ENCODE measurements at places on chromosomes 5 and 9.

DNA sequence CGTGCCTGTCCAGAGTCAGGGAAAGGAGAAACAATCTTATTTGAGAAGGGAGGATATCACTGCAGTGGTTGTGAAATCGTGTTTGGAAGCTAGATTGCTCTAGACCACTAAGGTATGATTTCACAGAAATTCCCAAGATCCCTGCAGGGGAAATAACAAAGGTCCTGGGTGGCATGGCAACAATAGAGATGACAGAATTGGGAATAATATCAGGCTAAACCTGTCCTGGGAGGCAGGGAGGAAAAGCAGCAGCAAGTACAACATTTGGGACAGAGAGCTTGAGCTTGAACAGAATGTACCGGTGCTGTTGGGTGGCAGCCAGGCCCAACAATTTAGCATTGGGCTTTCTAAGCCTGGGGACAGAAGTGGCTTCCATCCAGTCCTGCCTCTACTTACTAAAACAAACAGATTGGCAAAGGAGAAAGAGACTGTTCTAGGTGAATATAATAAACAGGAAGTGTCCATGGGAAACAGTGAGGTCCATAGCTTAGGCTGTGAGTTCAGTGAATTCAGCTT lies 17.0 kb upstream of the ARHGAP26 start:
- no peak for DNase-seq

GRCh38 chr9:109166171-109166770 lies 778 bp downstream of the FRRS1L start:
- DNase-seq = no peak

DNA sequence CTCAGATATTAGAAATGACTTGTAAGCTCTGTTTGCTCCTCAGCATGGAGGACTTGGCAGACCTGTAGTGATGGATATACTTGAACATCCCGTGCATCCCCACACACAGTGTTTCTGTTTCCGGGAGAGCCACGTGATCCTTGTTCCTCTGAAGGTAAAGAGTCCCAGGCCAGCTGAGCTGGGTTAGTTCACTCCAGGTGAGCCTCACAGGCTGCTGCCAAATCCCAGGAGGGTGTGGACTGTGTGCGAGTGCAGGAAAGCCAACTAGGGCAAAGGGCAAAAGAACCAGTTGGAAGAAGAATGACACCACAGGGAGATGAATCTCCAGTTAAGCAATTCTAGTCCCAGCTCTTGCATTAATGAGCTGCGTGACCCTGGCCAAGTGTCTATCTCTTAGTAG lies 10.4 kb upstream of the TOMM5 start:
- no peak for DNase-seq

DNA sequence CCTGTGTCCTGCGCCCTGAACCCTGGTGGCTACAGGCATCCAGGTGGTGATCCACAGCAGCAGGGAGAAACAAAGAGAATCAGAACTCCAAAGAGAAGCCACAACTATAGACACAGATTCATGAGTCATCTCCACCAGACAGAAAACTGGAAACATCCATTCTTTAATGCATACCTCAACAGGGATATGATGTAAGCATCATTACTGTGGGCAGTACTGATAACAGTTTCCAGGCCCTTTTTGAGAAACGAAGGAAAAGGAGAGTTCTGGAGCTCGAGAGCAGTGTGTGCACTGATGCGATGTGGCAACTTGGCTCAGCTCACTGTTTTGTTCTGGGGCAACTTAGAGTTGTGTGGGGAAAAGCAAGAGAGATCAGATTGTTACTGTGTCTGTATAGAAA lies 215.6 kb upstream of the ADAMTS16 start:
- no peak for DNase-seq

- DNase-seq = no peak
These were observed 1.0 kb downstream of the TRIP13 start for GRCh38 chr5:893711-894110.

- no peak for DNase-seq
These were observed 24.8 kb downstream of the NIPAL4 start for GRCh38 chr5:157484768-157485167.

DNA sequence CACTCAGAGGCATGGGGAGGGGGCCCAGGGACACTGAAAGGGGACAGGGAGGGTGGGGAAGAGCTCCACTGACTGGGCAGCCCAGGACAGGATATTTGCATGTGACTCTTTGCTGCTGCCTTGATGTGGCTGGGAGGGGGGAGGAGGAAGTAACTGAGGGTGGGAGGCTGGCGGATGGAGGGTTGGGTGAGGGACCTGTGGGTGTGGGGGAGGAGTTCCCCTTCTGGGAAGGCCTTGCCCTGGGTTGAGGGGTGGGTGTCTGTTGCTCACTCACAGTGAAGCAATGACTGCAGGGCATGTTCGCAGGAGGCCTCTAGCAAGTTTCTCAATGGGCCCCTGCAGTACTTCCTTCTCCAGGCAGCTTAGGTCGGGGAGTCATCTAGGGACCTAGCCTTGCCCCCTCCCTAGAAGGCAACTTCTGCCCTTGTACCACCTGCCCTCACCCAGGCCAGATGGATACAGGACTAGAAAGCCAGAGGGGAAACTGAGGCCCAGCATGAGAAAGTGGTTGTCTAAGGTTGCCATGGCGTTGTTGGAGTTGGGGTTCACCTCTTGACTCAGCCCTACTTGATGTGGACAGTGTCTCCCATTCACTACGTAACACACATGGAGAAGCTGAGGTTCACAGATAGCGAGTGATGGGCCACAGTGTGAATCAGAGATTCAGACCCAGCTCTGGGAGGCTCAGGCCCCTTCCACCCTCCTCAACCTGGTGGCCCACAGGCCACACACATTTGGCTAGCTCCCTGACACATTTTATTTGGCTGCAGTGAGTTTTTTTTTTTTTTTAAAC lies 3.0 kb downstream of the GRK6 start:
- DNase-seq = peak; percentile 41

DNA sequence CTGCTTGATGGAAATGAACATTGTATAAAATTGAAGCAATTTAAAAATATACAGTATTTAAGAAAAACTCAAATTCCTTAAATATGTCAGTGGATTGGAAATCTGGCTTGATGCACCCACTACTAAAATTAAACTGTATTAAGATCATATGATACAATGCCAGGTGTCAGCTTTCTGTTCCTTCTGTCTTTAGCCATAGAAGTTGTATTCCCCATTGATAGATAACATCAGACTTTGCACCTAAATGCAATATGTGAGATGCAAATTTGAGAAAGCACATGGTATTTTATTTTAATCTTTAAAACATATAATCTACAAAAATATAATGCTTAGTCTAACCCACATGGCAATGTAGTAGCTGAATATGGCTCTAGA lies 697.4 kb upstream of the WWC1 start:
- no peak for DNase-seq

DNA sequence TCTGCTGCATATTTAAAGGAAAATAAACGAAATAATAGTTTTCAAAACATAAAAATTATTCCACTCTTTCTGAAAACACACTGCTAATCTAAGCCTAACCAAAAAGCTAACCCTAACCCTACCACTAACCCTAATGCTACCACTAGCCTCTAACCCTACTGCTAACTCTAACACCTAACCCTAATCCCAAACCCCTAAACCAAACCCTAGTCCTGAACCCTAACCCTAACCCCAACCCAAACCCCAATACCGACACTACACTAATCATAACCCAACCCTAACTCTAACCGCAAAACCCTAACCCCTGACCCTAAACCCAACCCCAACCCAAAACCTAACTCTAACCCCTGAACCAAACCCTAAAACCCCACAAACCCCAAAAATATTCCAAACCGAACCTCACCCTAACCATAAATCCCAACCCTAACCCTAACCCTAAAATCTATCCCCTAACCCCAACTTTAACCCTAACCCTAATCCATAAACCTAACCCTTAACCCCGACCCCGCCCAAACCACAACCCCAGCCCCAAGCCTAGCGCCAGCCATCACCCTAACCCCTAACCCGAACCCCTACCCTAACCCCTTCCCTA lies 41.9 kb upstream of the PLEKHG4B start:
- no peak for DNase-seq

DNA sequence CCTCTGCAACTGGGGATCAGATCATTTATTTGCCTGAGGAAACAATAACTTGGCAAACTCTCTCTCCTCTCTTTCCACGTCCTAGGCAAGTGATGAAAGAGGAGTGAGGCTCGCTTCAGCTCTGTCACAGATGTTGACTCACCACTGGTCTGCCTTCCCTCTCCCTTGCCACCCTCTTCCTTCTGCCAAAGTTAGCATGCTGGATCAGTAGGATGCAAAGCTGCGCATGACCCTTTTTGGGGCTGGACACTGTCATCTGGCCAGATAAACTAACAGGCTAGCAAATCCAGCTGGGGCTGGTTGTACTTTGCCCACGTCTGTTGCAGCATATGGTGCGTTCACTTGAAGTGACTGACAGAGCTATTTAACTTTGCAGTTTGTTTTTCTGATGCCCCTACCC lies 36.2 kb upstream of the SMARCA2 start:
- DNase-seq = no peak

GRCh38 chr5:176400382-176401156 lies 12.0 kb downstream of the HIGD2A start:
- no peak for DNase-seq

GRCh38 chr5:149310947-149311658 lies 34.2 kb upstream of the GRPEL2 start:
- DNase-seq = no peak

GRCh38 chr5:160602744-160603143 lies 181.1 kb downstream of the PTTG1 start:
- no peak for DNase-seq

DNA sequence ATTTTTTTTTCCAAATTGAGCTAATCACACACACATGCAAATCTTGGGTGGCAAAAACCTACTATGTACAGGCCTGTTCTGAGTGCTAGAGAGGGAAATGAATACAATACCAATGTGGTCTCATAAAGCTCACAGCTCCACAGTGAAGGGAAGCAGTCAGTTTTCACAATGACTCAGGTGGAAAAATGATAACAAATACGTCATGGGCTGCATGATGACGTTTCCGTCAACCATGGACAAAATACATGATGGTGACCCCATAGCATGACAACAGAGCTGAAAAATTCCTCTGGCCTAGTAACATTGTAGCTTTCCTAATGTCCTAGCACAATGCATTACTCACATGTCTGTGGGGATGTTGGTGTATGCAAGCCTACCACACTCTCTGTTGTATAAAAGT lies 252.5 kb downstream of the TRIM32 start:
- DNase-seq = no peak

- no peak for DNase-seq
These were observed 429.2 kb upstream of the KLF4 start for GRCh38 chr9:107918749-107919148.

GRCh38 chr5:176642675-176643490 lies 4.4 kb upstream of the TSPAN17 start:
- DNase-seq = no peak

- no peak for DNase-seq
These were observed 3.2 kb upstream of the ANXA1 start for GRCh38 chr9:73148447-73148937.

- no peak for DNase-seq
These were observed 324.0 kb downstream of the NDUFS4 start for GRCh38 chr5:53884417-53884816.

- peak; percentile 33 for DNase-seq
These were observed at the start of gene REEP2 for GRCh38 chr5:138438724-138439476. Gene REEP2, plus strand, starts transcription at chr5:138439057. Its CDS starts 152 bp downstream, at chr5:138439209.

DNA sequence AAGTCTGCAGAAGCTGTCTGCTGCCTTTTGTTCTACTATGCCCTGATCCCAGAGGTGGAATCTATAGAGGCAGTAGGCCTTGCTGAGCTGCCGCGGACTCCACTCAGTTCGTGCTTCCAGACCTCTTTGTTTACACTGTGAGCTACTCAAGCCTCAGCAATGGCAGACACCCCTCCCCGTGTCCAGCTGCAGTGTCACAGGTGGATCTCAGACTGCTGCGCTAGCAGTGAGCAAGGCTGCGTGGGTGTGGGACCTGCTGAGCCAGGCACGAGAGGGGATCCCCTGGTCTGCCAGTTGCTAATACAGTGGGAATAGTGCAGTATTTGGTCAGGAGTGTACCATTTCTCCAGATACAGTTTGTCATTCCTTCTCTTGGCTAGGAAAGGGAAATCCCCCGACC lies 99.6 kb downstream of the SLCO4C1 start:
- no peak for DNase-seq

GRCh38 chr5:53031695-53032096 lies 42.5 kb downstream of the ITGA2 start:
- no peak for DNase-seq

GRCh38 chr5:58450811-58451629 lies 8.9 kb downstream of the PLK2 start:
- DNase-seq = no peak

- no peak for DNase-seq
These were observed 7.6 kb downstream of the BASP1 start for GRCh38 chr5:17224858-17225511.

DNA sequence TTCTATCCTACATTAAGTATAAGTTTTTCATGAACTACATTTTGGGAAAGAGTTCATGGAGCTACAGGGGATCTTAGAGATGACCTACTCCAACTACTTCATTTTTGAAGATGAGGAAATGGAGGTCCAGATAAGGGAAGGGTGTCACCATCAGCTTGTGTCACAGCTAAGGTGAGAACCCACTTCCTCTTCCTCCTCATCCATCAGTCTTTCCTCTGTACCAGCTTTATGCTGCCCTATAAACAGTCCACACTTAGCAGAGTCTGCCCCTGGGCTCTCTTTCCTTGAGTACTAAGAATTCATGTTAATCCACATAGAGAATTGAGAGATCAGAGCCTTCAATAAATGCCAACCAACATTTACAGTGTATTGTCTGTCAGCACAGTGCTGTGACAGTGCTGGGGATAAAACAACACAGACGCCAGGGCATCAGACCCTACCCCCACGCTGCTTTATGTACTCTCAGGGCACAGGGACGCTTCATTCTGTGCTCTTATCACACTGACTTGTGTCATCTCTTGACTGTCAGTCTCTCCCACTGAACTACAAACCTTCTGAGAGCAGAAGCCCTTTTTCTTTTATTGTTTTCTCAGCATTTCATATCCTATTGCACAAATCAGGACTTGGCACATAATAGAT lies 22.1 kb downstream of the ADRB2 start:
- no peak for DNase-seq

GRCh38 chr5:149284501-149284900 lies 12.8 kb downstream of the AFAP1L1 start:
- DNase-seq = no peak

DNA sequence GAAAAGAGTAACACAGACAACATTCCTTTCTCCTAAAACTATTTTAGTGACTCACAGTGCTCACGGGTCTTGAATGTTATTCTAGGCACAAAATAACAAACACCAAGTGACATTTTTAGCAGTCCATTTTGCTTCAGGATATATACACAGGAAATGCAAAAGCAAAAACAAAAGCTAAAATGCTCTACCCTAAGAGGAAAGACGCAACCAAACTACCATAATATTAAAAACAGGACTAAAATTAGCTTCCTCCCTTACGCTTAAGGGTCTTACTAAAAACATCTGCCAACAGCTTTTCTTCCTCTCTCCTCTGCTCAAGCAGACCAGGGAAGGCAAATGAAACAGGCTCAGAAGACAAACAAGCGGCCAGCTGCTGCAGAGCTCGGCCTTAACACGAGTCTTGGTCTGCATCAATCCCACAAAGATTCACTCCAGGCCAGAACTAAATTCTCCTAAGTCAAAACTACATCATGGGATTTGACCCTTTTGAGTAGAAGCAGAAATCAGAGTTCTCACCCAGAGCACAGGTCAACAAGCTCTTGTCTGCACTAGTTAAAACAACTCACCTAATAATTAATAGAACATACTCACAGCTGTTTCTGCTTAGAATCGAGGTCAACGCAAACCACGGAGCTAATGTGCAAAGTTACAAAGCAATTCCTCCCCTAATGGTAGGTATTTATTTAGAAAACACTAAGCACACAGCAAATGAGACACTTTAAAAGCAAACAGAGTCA lies 62.3 kb downstream of the RAPGEF1 start:
- DNase-seq = no peak

GRCh38 chr5:159031513-159031912 lies 68.2 kb downstream of the EBF1 start:
- no peak for DNase-seq
